ENCODE measurements at places on chromosomes 11 and 22.

DNA sequence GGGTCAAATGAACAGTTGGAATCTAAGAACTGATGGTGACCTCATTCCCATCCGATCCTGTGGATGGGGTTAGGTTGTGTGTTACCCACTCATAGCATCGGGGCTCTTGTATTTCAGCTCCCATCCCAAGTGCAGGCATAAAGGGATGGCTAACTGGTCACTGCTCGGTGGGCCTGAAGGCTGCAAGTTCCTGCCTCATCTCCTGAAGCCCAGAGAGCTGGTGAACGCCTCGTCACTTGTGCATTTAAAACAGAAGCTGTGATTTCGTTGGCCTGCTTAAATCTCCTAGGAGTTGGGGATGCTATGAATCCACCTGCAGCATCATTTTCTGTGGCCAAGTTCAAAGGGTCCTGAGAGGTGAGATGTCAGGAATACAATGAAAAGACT is 477.0 kb downstream of the TBC1D22A start:
- DNase-seq = no peak

GRCh38 chr22:36546092-36546804 is 17.3 kb upstream of the EIF3D start:
- DNase-seq = peak; percentile 74

DNA sequence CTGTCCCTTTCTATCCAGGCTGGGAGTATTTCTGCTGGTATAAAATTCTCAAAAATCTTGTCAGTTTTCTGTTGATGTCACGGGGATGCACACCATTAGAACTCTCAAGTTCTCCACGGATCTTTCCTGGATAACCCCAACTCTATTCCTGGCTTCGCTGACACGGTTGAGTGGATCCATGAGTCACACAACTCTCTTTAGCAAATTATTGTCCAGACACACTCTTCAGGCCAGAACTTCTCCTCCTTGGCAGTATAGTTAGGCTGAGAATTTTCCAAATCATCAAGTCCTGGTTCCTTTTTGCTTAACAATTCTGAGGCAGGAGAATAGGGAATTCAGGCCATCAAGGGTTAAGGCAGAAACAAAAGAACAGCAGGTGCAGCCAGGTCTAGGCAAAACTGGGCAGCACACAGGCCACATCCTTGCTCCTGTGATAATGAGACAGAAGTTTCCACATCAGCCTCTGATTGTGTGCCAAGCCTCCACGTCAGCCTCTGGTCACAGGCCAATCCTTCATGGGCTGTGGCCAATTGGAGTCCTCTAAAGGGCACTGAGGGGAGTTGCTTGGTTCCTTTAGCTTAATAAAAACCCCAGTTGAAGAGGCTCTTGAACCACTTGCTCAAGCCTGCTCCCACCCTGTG is 5.7 kb upstream of the ACAT1 start:
- DNase-seq = peak; percentile 83

GRCh38 chr11:91700854-91701253 is 523.8 kb upstream of the FAT3 start:
- DNase-seq = no peak

DNA sequence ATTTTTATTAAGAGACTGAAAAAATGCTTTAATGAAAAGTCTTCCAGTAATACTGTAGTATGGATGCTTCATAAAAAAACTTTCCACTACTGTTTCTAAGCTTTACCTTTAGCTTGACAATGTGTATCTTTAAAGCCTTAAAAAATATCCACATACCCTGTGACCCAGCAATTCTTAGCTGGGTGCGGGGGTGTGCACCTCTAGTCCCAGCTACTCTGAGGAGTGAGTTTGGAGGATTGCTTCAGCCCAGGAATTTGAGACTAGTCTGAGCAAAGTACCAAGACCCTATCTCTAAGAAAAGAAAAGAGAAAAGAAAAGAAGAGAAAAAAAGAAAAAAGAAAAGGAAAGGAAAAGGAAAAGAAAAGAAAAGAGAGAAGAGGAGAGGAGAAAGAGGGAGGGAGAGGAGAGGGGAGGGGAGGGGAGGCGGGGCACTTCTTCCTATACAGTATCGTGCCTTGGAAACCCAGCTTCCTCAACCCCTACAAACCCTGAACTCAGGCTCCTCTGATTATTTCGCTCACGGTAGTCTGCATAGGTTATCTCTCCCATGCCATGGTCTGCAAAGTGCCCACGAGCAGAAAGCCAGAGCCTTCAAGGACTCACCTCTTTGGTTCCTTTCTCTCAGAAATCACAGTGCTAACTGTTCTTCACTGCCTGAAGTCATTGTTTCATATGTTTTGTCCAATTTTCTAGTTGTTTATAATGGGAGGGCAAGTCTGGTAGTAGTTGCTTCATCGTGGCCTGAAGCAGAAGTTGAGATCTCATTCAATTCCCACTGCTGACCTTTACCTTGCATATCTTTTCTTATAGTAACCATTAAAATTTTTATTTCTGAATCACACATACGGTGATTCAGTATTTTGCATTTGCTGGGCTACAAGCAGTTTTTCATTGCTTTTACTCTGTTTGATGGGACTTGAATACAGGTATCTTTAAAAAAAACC is 82.2 kb downstream of the FAM83F start:
- DNase-seq = peak; percentile 60

DNA sequence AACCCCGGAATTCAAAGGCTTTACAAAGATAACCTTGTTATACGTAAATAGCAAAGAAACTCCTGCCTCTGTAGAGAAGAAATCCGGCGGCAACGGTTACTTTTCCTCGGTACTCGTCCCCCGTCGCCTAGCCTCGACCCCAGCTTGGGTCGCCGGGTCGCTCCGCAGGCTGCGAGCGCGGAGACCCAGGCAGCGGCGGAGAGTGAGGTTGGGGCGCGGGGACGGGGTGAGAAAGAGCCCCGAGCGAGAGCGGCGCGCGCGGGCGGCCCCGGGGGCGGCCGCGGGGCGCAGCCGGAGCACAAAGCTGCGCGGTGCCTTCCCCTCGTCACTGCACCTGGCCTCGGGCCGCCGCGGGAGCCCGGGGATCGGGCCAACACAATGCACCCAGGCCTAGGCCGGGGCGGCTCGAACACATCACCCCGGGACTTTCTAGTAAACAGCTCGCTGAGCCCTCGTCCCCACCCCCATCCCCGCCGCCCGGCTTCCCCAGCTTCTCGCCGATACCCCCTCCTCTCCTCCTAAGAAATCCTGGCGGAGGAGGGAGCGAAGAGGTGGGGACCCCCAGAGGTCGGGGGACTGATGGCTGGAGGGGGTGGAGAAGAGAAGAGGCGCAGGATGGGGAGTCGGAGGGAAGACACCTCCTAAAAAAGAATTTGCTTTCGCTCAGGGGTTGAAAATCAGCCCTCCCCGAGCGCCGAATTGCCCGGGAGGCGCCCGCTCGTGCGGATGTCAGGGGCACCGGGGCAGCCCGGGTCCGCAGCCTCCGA is 845 bp downstream of the MPPED2 start:
- DNase-seq = peak; percentile 13

GRCh38 chr11:95993438-95994298 is 69.8 kb upstream of the MTMR2 start:
- no peak for DNase-seq

DNA sequence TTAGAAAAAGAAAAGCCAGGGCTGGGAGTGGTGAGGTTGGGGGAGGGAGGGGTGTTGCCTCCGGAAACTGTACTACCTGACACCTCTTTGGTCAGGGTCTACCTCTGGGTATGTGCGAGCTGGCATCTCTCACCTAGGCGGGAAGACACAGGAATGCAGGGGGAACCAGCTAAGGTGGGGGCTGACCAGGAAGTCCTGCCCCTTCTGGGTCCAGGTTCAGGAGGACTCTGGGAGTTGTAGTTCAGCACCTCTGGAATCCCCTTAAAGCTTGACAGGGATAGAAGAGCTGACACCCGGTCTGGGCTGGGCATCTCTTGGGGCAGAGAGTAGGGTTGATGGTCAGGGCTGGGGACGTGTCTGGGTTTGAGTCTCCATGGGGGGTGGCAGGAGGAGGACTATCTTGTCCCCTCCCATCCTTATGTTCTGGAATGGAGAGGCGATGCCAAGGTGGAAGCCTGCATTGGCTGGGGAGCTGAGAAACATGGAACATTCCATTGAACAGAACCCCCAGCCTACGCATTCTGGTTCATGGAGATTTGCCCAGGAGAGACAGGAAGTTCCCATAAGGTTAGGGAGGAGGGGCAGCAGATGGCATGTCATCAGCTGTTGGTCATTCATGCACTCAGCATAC is 2.1 kb upstream of the KIAA1671 start:
- DNase-seq = peak; percentile 66
